Mammary epithelial cell (primary cell): ENCODE measurements at places on chromosomes 1 and 21. TPM values are rescaled to one million over a fixed set of nuclear protein-coding genes. Genes with fewer than 3 reads are reported as not detected.
A peak's percentile ranks its signal among the peaks of the same experiment; 100 is the strongest.

Gene UTP25
- total RNA-seq = 7.9 and 9.3 TPM in 2 replicates

Gene DYNLT5
- total RNA-seq = not detected

- no peak for DNase-seq
These were observed 3.7 kb downstream of the CHIA start for GRCh38 chr1:111294390-111294789.

DNA sequence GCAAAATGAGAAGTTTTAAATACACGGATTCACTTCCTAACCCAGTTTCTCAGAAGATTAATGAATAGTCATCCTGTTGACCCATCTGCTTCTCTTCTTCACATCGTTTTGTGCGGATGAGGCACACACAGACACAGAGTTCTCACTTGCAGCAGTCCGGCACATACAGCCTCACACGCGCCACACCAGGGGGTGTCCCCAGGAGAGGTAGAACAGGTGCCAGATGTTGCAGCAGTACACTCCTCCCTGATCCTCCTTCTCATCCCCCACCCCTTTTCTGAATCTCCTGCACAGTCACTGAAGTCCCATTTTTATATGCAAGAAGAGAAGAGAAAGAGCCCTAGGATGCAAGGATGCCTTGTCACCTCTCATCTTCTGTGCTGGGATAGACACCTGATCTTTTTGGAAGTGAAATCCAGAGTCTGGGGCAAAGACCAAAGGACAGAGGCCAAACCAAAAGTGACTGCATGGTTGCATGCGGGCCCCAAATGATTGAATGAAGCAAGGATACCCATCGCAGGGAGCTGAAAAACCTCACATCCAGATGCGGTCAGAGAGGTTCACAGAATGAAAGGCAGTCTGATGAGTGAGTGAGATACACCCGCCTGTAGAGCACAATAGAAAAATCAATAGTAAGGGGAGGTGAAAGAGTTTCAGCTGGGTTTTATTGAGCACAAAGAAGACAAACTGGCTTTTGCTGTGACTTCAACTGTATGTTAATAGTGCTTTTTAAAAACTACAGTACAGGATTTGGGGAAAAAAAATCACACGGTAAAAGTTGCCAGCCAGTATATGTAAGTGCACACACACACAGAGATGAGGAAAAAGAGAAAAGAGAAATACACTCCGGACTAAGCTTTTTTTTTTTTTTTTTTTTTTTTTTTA, 28.9 kb downstream of the PBX1 start:
- no peak for DNase-seq

- peak; percentile 48 for DNase-seq
These were observed 5.7 kb downstream of the GJB3 start for GRCh38 chr1:34786521-34787325.

- no peak for DNase-seq
These were observed 66.7 kb upstream of the GJB5 start for GRCh38 chr1:34688006-34688741.
